ENCODE measurements at places on chromosomes 6 and 20. TPM values are rescaled to one million over a fixed set of nuclear protein-coding genes. Genes with fewer than 3 reads are reported as not detected.

Gene SUMO4
- 4.2 TPM for total RNA-seq

Gene EBF4
- total RNA-seq, result 2.6 TPM

Gene PTCHD4
- not detected for total RNA-seq

Gene FILIP1
- not detected for total RNA-seq

Gene PLCB4
- total RNA-seq, result not detected

Gene CFB
- total RNA-seq, result 2.4 TPM

Measured in OCI-LY7 (cell line).